CD4-positive, alpha-beta T cell (primary cell): ENCODE measurements at places on chromosomes 6 and 20.

- DNase-seq, result no peak
Measured at GRCh38 chr6:37637562-37638413, 59.9 kb downstream of the MDGA1 start.

- no peak for DNase-seq
Measured at GRCh38 chr6:141548966-141549365, 583.8 kb upstream of the GJE1 start.

DNA sequence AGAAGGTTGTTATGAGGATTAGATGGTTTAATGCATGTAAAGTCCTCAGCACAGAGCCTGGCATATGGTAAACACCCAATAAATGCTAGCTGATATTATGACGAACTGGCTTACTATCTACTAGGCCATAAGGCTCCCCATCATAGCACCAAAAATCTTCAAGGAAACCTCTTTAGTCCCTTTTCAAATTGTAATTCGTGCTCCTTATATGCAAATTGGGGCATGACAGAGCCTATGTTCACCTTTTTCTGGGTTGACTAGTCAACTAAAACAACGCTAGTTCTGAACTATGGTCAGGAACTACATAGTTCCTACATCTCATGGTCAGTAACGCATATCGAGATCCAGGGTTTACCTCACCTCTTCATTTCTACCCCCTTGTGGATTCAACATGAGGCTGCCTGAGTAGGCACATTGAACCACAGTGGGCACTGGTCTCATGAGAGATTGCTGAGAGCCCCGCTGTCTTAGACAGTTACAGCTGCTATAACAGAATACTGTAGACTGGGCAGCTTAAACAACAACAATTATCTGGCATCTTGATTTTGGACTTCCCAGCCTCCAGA lies 97.2 kb upstream of the TNFAIP3 start:
- no peak for DNase-seq

- DNase-seq, result no peak
Measured at GRCh38 chr6:140718021-140718420, 1343.6 kb upstream of the CITED2 start.

DNA sequence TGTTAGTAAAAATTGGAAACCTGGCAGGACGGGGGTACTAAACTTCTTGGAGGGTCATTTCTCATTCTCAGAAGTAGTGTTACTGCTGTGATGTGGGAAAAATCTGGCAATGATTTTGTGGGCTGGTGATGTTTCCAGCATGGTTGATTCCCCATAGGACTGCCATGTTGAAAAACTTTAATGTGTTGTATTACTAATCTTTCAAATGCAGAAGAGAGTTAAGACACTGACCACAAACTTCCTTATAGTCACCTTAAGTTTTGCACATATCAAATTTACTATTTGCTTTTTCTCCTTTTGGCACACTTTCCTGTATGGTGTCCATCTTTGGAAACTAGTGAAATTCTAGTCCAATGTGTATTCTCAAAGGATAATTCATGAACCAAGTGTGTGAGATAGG lies 236.2 kb upstream of the TAB2 start:
- DNase-seq, result no peak

GRCh38 chr20:57795342-57795697 lies 85.5 kb upstream of the PMEPA1 start:
- no peak for DNase-seq

DNA sequence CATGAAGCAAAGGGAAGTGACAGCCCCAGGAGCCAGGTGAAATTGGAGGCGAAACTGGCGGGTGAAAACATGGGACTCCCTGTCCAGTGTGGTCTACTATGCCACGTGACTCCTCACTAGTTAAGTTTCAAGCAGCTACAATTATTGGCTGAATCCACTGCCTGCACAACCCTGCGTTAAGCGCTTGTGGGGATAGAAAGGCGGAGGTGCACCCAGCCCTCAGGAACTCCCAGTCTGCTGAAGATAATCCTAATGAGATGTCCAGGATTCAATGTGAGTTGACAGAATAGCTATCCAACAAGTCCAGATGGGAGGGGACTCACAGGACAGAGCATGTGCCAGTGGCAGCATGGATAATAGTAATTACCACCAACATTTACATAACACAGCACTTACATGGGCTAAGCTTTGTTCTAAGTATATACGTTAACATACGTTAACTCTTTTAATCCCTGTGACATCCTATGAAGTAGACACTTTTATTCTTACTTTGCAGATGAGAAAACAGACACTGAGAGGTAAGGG lies 1.8 kb downstream of the MOCS1 start:
- no peak for DNase-seq

GRCh38 chr6:128439627-128440026 lies 80.8 kb downstream of the PTPRK start:
- DNase-seq, result no peak

DNA sequence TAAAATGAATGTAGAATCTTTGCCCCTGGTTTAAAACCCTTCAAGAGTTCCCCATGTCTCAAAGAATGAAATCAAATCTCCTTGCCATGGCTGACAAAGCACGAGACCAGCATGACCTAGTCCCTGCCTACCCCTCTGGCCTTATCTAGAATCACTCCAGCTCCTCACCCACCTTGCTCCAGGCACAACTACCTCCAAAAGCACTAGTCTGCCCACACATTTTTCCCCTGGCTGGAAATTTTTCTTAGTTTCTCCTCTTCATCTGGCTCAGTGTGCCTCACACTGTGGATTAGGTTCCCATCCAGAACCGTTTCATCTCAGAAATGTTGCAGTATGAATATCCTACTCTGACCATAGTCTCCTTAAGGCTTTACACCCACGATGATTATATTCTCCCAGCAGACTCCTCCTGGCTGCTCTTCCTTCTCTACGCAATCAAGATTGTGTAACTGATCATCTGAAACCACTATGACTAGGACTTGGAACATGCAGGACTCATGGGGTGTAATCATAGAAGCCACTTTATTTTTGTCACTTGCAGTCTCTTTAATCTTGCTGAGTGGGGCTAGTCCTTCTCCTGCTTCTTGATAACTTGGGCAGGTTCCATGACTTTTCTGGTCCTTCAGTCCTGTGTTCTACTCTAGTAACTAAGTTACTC lies 7.8 kb upstream of the MRS2 start:
- no peak for DNase-seq

GRCh38 chr20:4788314-4788713 lies 66.6 kb downstream of the PRND start:
- no peak for DNase-seq

DNA sequence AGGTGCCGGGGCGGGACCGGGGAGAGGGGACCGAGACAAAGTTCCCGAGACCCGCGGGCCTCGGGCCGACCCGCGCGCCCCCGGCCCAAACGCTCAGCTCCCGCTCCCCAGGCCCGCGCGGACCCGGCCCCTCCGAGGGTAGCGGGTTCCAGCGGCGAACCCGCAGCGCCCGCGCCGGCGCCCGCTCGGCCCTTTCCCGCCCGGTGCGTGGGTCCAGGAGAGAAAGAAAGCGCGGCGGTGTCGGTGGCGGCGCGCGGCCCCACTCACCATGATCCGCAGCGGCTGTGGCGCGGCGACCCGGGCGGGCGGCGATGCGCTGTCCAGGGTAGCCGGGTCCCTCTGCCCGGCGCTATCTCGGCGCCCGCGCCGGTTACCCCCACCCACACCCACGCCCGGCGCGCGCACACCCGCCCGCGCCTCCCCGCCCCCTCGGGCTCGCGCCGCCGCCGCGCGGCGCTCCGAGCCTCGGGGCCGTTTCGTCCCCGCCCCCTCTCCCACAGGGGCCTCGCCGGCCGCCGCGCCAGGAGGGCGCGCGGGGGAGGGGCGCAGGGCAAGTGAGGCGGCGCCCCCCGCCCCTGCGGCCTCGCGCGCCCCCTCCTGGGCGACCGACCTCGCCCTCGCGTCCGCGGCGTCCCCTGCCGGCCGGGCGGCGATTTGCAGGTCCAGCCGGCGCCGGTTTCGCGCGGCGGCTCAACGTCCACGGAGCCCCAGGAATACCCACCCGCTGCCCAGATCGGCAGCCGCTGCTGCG lies at the start of gene ELOVL2:
Gene ELOVL2 (minus strand): TSS at position 345 of the 751 bp plus-strand sequence. CDS start 75 bp downstream, at position 270.
- no peak for DNase-seq

DNA sequence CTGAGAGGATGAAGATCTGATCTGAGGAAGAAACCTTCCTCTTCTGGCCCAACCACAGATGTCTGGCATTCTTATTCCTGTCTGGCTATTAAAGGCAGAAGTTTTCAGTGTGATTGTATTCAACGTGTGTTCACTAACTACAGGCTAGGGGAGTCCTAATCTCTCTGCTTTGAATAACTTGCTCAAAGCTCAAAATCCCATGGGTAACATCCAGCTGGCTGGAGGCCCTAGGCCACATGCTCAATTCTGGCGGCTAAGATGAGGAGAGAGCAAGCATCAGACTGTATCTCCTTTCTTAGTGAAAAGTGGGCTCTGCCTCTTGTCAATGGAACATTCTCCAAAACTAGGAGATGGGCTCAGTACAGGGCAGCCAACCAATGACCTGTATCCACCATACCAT lies 478.0 kb downstream of the KIF16B start:
- no peak for DNase-seq

- DNase-seq, result no peak
Measured at GRCh38 chr6:34202329-34203201, 34.1 kb upstream of the HMGA1 start.

DNA sequence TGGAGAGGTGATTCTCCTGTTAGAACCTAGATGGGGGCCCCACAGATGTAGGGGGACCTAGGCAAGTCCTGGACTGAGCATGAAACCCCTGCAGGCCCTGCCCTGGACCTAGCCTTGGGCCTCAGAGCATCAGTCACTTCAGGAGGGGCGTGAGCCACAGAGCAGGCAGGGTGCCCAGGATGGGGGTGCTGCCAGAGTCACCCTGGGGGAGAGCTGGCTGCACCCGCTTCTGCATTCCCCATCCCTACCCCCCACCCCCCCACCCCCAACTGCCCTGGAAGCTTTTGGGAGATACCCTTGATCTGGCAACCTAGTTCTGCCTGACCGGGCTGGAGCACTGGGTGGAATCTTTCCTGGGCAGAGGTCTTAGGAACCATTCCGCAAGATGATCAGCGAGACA lies 125.6 kb downstream of the GRM4 start:
- DNase-seq, result no peak

- no peak for DNase-seq
Measured at GRCh38 chr20:48339190-48339985, 488.4 kb downstream of the PREX1 start.

- DNase-seq, result no peak
Measured at GRCh38 chr20:41411391-41411847, 44.8 kb upstream of the EMILIN3 start.

GRCh38 chr6:40124924-40125323 lies 190.7 kb upstream of the MOCS1 start:
- no peak for DNase-seq

- DNase-seq, result peak; percentile 4
Measured at GRCh38 chr6:35048631-35049083, 92.5 kb downstream of the TCP11 start.

GRCh38 chr6:10112871-10113549 lies 301.9 kb downstream of the TFAP2A start:
- no peak for DNase-seq
